Activated CD4-positive, alpha-beta T cell treated with anti-CD3 and anti-CD28 coated beads for 36 hours (primary cell): ENCODE measurements at places on chromosomes 6 and 20. TPM values are rescaled to one million over a fixed set of nuclear protein-coding genes. Genes with fewer than 3 reads are reported as not detected.

DNA sequence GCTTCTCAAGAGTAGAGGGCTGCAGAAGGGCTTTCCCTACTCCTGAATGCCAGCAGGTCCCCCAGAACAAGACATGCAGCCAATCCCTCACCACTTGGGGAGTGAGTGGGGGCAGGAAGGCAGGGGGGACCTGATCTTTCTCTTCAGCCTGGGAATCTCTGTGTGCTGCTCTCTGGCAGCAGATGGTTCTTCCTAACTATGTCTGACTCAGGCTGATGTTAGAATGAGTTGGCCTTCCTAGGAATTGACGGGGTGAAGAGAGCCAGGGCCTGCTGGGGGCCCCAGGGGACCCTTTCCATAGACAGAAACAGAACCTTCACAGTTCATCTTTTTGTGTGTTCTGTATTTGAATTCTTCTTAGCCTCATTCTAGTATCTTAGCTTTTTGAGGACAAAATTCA, 29.0 kb upstream of the TCP11 start:
- H3K27ac ChIP-seq, result no peak overlapping the region
- no peak for DNase-seq
- no peaks in the 10 kb centered on the region for H3K36me3 ChIP-seq
- peaks cover 8% of the 10 kb centered on the region for H3K4me1 ChIP-seq
- peaks cover 6% of the 10 kb centered on the region for H3K27me3 ChIP-seq

The KIF25 gene
- total RNA-seq, result not detected

DNA sequence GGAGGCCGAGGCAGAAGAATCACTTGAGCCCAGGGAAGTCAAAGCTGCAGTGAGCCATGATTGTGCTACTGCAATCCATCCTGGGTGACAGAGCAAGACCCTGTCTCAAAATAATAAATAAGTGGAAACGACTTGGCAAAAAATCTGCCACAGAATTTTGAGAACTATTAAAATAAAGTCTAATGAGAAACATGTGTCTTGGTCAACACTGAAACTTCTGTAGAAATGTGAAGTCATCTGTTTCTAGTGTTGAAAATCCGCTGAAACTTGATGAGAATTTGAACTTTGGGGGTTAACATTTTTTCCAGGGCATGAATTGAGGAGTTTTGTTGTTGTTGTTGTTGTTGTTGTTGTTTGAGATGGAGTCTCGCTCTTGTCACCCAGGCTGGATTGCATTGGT, 29.0 kb upstream of the BCLAF1 start:
- no peak overlapping the region for H3K27ac ChIP-seq
- no peaks in the 10 kb centered on the region for H3K36me3 ChIP-seq
- no peak overlapping the region for H3K4me3 ChIP-seq
- DNase-seq, result no peak
- no peaks in the 10 kb centered on the region for H3K27me3 ChIP-seq

The NR2E1 gene
- total RNA-seq, result not detected

The PCSK2 gene
- not detected for total RNA-seq

The SEMG1 gene
- total RNA-seq, result not detected

- H3K27ac ChIP-seq, result no peak overlapping the region
- peaks cover 2% of the 10 kb centered on the region for H3K36me3 ChIP-seq
- H3K27me3 ChIP-seq, result no peaks in the 10 kb centered on the region
- H3K4me3 ChIP-seq, result no peak overlapping the region
Observed at GRCh38 chr20:25527949-25528348, 57.4 kb downstream of the NINL start.

DNA sequence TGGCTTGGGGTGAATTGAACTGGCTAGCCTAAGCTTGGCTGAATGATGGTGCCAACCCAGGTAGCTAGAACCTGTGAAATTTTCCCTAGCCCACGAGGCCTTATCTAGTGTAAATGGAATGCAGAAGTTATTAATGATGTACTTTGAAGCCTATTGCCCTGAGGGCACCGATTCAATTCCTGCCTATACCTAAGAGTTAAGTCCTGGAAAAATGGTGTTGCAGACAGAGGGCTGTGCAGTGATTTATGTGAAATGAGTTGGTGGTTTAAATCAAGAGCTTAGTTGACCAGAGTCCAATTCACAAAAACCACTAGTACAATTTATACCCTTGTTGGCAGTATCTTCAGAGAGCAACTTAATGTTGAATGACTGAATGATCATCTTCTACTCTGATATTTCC, 373.8 kb upstream of the JAG1 start:
- no peak overlapping the region for H3K4me3 ChIP-seq
- no peaks in the 10 kb centered on the region for H3K27me3 ChIP-seq
- H3K36me3 ChIP-seq, result no peaks in the 10 kb centered on the region
- H3K4me1 ChIP-seq, result no peaks in the 10 kb centered on the region
- DNase-seq, result no peak
- no peak overlapping the region for H3K27ac ChIP-seq

The VSTM2L gene
- not detected for total RNA-seq

GRCh38 chr6:85911067-85911466, 268.4 kb upstream of the SYNCRIP start:
- peaks cover 6% of the 10 kb centered on the region for H3K27me3 ChIP-seq
- H3K4me1 ChIP-seq, result no peaks in the 10 kb centered on the region
- H3K27ac ChIP-seq, result no peak overlapping the region
- DNase-seq, result no peak
- no peak overlapping the region for H3K4me3 ChIP-seq

- DNase-seq, result peak; percentile 84
- no peaks in the 10 kb centered on the region for H3K27me3 ChIP-seq
- H3K4me1 ChIP-seq, result peaks cover 60% of the 10 kb centered on the region
- H3K27ac ChIP-seq, result peak overlapping the region; percentile 98
Observed at GRCh38 chr6:155186052-155186658, 77.7 kb upstream of the CLDN20 start.

The CAPN11 gene
- total RNA-seq, result 1.2 TPM

The CST3 gene
- 1.0 TPM for total RNA-seq

The LHFPL5 gene
- not detected for total RNA-seq
